ENCODE measurements at places on chromosomes 1 and 21. TPM values are rescaled to one million over a fixed set of nuclear protein-coding genes. Genes with fewer than 3 reads are reported as not detected.
A peak's percentile ranks its signal among the peaks of the same experiment; 100 is the strongest.

The LHX4 gene
- not detected for total RNA-seq

The C1orf226 gene
- not detected for total RNA-seq

The ERRFI1 gene
- total RNA-seq, result 1.0 TPM

The SMIM1 gene
- total RNA-seq, result not detected

The GJB3 gene
- not detected for total RNA-seq

The JAM2 gene
- total RNA-seq, result 0.33 TPM

The C1orf116 gene
- total RNA-seq, result not detected

The FAM167B gene
- 0.78 TPM for total RNA-seq

The C1orf185 gene
- not detected for total RNA-seq

The CIART gene
- total RNA-seq, result 1.7 TPM

- peaks cover 4% of the 10 kb centered on the region for H3K36me3 ChIP-seq
- H3K27me3 ChIP-seq, result no peaks in the 10 kb centered on the region
- H3K4me1 ChIP-seq, result peaks cover 15% of the 10 kb centered on the region
- no peak overlapping the region for H3K27ac ChIP-seq
- DNase-seq, result no peak
Observed at GRCh38 chr21:31299291-31300147, 44.5 kb downstream of the TIAM1 start.

GRCh38 chr1:229436201-229436600 is 2.3 kb upstream of the ACTA1 start:
- no peak for DNase-seq
- no peak overlapping the region for H3K27ac ChIP-seq
- peaks cover 30% of the 10 kb centered on the region for H3K4me1 ChIP-seq
- no peak overlapping the region for H3K4me3 ChIP-seq
- peaks cover 65% of the 10 kb centered on the region for H3K27me3 ChIP-seq
- peaks cover 29% of the 10 kb centered on the region for H3K36me3 ChIP-seq

DNA sequence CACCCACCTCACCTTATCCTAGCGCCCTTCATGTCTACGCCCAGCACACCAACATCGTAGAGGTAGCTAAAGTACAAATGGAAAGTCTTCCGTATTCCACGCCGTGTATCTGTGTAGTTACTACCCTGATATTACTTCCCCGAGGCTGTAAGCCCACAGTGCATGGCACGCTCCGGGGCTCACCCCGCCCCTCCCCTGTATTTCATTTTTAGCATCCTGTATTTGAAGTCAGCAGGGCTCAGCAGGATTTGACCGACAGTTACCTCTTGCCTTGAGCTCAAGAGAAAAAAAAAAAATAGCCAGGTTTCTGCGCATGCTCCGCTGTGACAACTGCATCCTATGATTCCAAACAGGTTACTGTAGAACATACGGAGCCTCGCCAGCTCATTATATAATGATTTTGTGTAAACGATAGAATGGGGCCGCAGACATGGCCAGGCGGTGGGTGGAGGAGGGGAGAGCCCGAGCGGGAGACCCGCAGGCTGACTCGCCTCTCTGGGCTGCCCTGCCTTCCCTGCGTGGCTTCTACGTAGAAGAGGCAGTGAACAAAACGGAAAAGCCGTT is 1.3 kb downstream of the ABCG1 start:
- peaks cover 4% of the 10 kb centered on the region for H3K27me3 ChIP-seq
- H3K27ac ChIP-seq, result peak overlapping the region; percentile 84
- H3K4me3 ChIP-seq, result peak overlapping the region; percentile 82
- H3K36me3 ChIP-seq, result peaks cover 23% of the 10 kb centered on the region

DNA sequence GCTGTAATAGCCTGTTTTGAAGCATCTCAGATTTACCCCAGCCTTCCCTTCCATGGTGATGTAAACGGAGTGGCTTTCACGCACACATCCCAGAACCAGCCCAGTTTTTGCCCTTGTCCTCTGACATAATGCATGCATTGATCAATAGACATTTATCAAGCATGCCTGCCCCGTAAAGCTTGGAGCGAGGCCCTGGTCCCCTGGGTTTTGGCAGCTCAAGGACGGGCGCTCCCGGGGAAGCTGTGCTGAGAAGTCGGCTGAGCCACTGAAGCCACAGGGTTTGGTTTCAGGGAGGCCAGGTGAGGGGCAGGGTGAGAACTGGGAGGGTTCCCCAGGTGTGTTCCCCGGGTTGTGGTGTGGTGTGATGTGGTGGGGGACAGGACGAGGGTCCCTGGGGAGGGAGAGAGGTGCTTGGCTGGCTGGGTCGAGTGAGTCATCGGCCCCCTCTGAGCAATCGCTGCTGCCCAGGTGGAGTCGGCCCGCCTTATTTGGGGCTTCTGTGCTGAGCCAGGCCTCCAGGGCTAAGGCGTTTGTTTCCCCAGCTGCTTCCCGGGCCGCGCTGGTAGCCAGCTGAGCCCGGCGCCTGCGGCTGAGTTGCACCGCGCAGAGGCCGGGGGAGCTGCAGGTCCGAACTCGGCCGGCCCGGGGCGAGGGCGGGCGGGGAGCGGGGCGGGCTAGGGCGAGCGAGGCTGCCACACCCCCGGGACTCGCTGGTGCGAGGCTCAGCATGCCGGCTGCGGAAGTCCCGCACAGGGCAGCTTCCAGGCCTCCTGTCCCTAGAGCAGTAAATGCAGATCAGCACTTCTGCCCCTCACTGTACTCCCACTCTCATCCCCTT is 23.6 kb downstream of the ATP2B4 start:
- H3K4me3 ChIP-seq, result peak overlapping the region; percentile 67
- peak overlapping the region; percentile 98 for H3K27ac ChIP-seq
- H3K27me3 ChIP-seq, result no peaks in the 10 kb centered on the region
- peaks cover 81% of the 10 kb centered on the region for H3K4me1 ChIP-seq

GRCh38 chr21:39208624-39209333 is 25.5 kb upstream of the PSMG1 start:
- H3K27ac ChIP-seq, result no peak overlapping the region
- H3K36me3 ChIP-seq, result peaks cover 56% of the 10 kb centered on the region
- H3K4me3 ChIP-seq, result no peak overlapping the region

- no peaks in the 10 kb centered on the region for H3K4me1 ChIP-seq
- H3K27me3 ChIP-seq, result no peaks in the 10 kb centered on the region
- DNase-seq, result no peak
- no peak overlapping the region for H3K4me3 ChIP-seq
- H3K36me3 ChIP-seq, result no peaks in the 10 kb centered on the region
- no peak overlapping the region for H3K27ac ChIP-seq
Observed at GRCh38 chr21:19529031-19529430, 1125.4 kb upstream of the TMPRSS15 start.

DNA sequence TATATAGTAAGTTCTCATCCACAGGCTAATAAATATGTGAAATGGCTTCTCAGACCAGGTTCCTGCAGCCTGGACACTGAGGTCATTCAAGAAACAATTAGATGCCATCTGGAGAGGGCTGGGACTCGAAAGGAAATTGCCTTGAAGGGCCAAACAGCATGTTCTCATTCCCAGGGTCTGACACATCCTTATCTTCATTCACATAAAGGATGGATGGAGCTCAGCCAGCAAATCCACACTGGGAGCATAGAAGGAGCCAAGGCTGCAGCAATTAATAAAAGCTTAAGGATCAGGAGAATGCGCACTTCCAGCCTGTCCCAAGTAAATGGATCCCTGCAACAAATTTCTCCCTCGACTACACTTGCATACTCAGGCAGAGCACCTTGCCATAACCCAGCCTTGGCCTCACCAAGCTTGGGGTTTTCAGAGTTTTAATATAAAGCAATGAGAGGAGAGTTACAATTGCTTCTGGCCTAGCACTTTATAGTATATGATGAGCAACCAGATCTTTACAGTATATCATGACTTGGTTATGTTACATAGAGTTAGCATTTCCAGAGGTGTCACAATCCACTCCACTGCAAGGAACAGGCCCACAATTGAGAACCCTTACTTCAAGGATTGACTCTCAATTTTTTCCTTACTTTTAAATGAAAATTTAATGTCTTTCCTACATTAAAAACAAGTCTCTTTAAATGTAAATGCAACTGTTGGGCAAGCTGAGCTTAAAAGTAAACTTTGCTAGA is 55.9 kb downstream of the BCAR3 start:
- H3K36me3 ChIP-seq, result no peaks in the 10 kb centered on the region
- no peak for DNase-seq
- H3K4me3 ChIP-seq, result no peak overlapping the region
- no peak overlapping the region for H3K27ac ChIP-seq
- H3K27me3 ChIP-seq, result peaks cover 4% of the 10 kb centered on the region

GRCh38 chr1:100721526-100722207 is 2.1 kb downstream of the VCAM1 start:
- H3K27ac ChIP-seq, result no peak overlapping the region
- no peaks in the 10 kb centered on the region for H3K36me3 ChIP-seq
- DNase-seq, result no peak
- H3K27me3 ChIP-seq, result peaks cover 22% of the 10 kb centered on the region
- H3K4me3 ChIP-seq, result no peak overlapping the region

DNA sequence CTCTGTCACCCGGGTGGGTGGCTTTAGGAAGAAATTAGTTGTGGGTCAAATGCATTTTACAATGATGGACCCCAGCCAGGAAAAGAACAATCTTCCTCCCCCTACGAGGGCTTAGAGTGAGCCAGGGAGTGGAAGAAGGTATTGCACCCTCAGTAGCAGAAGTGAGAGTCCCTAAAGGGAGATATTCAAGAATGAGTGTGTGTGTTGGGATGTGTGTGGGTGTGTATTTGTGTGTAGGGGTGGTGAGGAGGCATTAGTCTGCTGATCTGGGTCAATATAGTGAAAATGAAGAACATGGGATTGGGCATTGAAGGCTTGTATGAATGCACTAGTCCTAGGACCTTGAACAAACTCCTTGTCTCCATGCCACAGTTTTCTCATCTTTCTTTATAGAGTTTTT is 85.2 kb upstream of the RUNX1 start:
- H3K27me3 ChIP-seq, result peaks cover 1% of the 10 kb centered on the region
- peaks cover 8% of the 10 kb centered on the region for H3K36me3 ChIP-seq
- H3K27ac ChIP-seq, result no peak overlapping the region
- no peak for DNase-seq
- no peak overlapping the region for H3K4me3 ChIP-seq
